Activated T-cell treated with anti-CD3 and anti-CD28 coated beads for 48 hours (primary cell): ENCODE measurements at places on chromosomes 1 and 21.

DNA sequence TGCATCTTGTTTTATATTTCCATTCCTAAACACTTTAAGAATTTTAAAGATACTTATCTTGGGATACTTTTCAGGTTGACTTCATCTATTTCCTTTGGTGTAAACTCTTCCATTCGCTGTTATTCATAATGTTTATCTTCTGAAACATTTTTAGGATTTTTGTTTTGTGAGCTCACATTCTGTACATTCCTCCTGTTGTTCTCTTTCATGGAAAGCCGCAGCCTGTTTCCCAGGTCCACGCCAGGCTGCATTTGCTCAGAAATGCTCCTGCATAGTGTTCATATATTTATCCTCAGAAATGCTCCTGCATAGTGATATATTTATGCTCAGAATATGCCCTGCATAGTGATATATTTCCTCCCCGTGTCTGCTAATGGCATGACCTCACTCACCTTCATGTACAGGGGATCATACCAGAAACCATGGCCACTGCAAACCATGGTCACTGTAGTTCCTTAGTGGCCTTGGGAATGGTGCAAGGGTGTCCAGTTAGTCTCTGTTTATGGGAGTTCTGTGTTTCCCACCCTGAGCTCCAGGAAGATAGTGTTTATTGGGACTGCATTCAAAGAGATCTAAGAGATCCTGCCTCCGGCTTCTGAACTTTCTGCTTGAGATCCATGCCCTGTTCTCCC is 153.9 kb upstream of the GREM2 start:
- DNase-seq, result no peak

DNA sequence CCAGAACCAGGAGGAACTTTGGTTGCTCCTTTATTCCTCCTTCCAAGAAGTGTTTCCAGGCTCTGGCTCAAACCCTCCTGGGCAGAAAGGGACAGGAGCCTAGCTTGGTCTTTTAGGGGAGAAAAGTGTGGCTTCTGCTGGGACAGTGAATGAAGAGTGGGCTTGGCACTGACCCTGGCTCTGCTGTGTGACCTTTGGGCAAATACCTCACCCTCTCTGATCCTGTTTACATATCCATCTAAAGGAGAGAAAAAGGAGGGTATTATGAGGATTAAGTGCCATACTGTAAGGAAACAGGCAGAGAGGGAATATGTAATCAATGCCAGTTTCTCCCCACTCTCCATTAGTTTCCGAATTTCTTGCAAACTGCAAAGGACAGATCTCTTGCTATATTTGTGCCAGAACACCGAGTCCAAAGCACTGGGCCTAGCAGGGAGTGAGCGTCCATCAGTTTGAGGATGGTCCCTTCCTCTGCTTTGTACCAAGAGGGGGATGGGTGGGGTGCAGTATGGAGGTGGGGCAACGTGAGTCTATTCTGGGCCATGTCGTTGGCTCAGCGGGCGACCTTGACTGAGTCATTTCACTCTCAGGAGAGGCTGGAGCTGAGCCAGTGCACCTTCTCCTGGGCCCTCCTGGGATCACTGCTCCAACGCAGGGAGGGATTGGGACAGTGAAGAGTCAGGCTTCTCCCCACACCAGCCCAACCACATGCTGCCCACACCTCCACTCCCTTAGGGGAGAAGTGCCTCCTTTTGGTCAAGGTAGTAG is 38.4 kb downstream of the IGSF21 start:
- DNase-seq, result no peak

DNA sequence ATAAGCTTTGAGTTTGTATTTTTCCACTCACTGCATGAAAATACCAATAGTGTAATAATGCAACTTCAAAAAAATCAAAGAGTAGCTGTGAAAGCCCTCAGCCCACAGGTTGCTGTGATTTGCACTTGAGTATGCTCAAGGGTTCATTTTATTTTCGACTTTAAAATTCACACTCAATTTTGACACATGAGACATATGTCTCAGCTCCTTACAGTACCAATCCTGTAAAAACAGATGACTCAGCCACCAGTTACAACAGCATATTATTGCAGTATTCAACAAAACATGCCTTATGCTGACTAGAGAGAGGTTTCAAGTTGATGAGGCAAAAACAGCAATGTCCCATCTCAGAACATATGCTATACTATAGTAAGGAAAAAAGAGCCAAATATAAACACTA is 66.1 kb downstream of the CYYR1 start:
- no peak for DNase-seq

- no peak for DNase-seq
Measured at GRCh38 chr1:192265516-192266173, 51.1 kb upstream of the RGS21 start.

DNA sequence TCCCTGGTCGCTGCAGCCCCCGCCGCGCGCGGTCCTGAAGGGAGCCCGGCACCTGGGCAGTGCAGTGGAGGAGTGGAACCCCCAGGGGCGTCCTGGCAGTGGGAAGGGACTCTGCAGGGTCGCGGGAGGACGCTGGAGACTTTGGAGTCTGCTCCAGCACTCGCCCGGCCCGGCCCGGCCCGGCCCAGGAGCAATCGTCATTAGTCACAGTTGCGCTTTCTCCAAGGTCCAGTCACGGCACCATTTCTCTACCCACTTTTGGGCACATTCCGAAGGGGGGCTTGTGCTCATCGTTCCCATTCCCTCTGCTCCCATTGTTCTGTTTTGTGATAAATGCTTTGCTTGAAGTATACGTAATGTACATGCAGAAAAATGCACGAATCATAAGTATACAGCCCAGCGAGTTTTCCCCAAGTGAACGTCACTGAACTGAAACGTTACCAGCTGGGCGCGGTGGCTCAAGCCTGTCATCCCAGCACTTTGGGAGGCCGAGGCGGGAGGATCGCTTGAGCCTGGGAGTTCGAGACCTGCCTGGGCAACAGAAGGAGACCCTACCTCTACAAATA is 999 bp downstream of the THAP3 start:
- DNase-seq, result no peak

DNA sequence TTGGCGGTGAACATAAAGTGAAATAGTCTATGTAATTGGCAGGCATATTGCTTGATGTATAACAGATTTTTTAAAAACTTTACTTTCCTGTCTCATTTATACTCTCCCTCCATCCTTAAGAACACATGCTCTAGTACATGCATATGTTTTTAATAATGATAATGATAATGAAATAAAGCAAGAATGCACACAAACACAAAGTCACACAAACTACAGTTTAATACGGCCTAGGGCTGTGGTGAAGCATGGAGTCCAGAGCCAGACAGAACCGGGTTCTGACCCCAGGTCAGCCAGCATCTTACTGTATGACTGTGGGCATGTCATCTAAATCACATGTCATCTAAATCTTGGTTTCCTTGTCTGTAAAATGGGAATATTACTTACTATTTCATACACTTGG is 324.9 kb upstream of the NFIA start:
- DNase-seq, result no peak

DNA sequence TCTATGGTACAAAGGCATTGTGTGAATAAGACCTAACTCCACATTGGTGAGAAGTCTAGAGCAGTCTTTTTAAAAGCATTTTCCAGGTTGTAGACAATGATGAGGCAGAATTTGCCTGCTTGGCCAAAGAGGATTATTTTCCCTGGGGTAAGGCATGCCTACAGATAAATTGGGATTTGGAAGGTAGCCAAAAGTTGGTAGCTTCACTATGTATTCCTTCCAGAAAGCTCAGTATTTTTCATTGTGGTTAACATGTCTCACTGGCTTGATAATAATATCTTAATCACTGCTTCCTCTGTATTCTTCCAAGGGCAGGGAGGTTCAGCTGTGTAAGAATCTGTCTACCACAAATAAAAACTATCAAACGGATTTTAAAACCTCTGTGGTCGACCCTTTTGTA is 590.8 kb upstream of the PRMT6 start:
- no peak for DNase-seq

DNA sequence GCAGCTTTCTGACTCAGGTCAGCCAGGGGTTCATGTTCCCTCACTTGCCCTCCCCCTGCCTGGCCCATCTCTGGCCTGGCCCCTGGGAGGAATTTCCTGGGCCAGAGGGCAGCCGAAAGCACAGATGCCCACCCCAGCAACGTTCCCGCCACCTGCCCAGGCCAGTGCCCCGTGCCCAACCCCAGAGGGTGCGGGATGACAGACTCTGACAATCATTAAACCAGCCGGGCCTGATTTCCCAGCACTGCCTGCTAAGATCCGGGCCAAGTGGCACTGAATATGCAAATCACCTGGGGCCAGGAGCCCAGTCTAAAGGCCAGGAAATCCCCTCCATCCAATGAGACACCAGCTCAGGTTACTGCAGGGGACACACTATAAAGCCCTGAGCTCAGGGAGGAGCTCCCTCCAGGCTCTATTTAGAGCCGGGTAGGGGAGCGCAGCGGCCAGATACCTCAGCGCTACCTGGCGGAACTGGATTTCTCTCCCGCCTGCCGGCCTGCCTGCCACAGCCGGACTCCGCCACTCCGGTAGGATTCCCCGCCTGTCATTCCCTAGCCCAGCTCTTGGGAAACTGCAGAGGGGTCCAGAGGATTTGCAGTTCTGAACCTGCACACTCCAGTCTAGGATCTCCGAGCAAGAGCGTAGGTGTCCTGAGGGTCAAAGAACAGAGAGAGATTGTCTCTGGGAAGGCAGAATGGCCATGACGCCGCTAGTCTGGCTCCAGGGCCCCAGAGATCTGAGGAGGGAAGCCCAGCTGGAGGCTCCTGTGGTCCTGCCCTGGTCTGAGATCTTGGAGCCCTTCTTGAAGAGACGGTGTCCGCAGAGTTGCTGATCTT is at the start of gene ELF3:
ELF3 (plus strand) TSS at position 408 of the 836 bp plus-strand sequence. CDS start 550 bp downstream, outside the sequence.
- no peak for DNase-seq

DNA sequence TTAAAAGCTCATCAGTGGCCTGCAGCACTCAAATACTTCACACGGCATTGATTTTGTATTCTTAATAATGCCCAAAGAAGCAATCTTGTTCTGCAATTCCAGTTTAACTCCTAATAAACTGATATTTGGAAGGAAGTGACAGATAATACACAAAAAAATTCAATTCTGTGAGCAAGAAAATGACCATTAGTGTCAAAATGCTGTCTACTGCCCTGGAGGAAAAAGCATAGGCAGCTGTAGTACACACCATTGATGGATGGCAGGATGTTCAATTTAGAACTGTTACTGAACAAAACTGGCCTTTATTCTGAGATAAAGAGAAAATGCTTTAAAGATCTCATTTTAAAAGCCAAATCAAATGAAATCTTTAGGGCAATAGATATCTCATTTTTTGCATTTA is 251.3 kb upstream of the FMN2 start:
- no peak for DNase-seq

DNA sequence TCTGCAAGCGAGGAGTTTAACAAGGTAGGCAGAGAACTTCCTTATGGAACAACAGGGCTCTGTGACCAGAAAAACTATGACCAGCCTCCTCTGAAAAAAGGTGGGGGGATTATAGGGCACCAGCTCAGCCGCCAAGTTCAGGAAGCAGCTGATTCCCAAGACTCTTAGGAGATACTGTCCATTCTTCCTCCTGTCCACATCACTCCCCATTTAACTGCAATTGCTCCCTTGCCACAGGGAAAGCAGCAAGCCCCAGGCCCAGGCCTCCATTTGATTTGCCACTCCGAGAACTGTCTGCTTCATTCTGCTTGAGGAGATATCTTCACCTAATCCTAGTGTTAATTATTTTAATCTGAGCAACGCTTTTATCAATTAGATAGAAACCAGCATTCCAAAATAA is 254.3 kb downstream of the ZNF648 start:
- DNase-seq, result no peak

- DNase-seq, result no peak
Measured at GRCh38 chr1:218501161-218501560, 156.0 kb downstream of the TGFB2 start.

DNA sequence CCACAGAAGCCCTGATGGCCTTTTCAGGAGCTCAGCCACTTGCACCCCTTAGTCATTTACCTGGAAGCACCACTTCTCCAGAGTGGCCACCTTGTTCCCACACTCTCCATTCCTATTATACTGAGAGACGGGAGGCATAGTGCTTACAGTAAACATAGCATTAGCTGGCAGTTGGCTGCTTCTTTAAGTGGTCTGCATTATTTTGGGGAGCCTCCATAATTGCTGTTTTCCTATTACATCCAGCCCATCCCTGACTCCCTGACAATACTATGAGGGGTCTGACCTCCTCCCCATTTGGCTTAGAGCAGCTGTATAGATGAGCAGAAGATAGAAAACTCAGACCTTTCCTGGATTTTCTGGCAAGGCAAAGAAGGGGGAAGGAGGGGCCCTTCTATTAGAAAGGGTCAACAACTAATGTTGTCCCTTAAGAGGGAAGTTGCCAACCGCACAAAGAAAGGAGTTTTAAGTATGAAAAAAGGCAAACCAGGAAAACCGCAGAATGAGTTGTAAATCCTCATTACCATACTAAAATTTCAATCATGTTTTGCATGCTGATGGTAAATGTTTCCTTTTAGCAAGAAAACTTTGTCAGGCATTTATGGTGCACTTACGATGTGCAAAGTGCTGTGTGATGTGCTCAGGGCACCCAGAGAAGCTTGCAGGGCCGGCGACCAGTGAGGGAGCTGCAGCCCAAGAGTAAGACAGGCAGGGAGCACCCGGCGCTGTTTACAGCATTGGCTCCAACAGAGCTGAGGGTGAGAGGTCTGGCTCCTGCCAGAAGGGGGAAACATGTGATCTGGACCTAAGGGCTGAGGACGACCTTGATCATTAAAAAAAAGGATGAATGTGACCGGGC is 167.3 kb downstream of the ZZZ3 start:
- no peak for DNase-seq

DNA sequence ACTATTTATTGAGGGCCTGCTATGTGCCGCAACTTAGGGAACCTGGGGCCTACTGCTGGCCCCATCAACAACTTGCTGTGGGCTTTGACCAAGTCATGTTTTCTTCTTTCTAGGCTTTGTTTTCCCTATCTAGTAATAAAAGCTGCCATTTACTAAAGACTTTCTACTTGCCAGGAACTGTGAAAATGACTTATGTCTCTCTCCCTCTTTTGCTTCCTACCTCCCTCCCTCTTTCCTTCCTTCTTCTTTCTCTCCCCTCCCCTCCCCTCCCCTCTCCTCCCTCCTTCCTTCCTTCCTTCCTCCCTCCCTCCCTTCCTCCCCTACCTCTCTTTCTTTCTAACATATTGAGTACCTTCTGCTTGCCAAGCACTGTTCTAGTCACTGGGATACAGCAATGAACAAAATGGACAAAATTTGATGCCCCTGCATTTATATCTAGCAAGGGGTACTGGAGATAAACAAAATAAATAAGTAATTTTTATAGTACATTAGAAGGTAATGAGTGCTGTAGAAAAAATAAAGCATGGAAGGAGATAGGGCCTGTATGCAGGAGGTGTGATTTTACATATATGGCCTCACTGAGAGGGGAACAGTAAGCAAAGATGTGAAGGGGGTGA is 170.3 kb upstream of the USP24 start:
- DNase-seq, result no peak

- DNase-seq, result no peak
Measured at GRCh38 chr1:64327119-64327518, 123.7 kb downstream of the UBE2U start.
